Suppressor macrophage treated with lipopolysaccharide for 1 hour (primary cell): ENCODE measurements at places on chromosomes 4 and X.
A peak's percentile ranks its signal among the peaks of the same experiment; 100 is the strongest.

DNA sequence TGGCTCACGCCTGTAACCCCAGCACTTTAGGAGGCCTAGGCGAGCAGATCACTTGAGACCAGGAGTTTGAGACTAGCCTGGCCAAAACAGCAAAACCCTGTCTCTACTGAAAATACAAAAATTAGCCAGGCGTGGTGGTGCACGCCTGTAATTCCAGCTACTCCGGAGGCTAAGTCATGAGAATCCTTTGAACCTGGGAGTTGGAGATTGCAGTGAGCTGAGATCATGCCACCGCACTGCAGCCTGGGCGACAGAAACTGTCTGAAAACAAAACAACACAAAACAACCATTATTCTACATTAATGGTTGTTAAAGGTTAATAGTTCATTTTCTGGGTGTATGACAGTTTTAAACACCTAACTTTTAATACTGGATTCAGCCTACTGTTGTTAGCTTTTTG is 1.6 kb upstream of the SMARCA5 start:
- DNase-seq, result no peak

- no peak for DNase-seq
These were observed 210.3 kb upstream of the EPHA5 start for GRCh38 chr4:65880594-65880993.

DNA sequence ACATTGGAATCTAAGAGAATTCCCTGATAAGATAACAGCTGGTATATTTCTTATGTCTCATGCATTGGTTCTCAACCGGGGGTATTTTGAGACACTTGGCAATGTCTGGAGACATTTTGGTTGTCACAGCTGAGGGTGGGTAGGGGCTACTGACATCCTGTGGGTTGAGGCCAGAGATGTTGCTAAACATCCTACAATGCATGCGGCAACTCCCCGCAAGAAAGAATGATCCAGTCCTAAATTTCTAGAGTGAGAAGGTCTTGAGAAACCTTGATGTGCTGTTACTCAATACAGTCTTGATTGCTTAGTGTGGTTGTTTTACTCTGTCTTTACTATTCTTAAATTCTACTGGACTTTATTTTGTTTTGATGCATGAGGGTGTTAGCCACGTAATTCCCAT is 287.2 kb downstream of the FRMPD4 start:
- DNase-seq, result no peak

DNA sequence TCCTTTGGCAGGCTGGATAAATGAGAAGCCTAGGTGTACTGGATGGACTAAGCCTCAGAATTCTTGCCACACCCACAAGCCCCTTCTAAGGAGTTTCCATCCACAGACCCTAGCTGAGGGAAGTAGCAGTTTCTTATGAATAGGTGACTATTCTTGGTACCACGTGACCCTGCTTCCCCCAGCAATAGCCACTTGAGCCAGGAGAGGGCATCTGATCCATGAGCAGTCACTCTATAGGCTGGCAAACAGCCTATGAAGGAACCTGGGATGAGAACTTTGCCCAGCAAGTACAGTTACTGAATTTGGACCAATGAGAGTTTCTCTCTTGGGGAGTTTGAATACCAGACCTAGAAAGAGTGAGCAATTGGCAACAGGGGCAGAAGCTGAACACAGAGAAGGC is 84.0 kb downstream of the RTL9 start:
- peak; percentile 30 for DNase-seq

- no peak for DNase-seq
These were observed 125.8 kb upstream of the UNC5C start for GRCh38 chr4:95674521-95674981.

DNA sequence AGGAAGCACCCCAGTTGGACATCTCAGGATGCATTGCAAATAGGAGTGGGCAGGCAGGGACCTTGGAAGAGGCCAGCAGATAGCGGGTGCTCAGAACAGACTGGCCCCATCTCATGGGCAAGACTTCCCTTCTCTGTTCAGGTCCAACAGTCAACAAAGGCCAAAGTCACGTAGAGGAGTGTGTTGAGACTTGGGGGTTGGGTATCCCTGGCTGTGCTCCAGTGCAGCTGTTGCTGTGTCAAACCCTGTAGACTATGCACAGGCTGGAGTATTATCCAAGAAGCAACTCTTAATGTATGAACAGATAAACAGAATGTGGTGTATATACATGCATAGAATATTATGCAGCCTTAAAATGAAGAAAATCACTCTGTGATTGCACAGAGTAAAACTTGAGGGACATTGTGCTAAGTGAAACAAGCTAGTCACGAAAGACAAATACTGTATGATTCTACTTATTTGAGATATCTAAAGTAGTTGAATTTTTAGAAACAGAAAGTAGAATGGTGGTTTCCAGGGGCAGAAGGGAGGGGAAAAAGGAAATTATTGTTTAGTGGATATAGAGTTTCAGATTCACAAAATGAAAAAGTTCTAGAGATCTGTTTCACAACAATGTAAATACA is 192.1 kb upstream of the LCORL start:
- DNase-seq, result no peak

DNA sequence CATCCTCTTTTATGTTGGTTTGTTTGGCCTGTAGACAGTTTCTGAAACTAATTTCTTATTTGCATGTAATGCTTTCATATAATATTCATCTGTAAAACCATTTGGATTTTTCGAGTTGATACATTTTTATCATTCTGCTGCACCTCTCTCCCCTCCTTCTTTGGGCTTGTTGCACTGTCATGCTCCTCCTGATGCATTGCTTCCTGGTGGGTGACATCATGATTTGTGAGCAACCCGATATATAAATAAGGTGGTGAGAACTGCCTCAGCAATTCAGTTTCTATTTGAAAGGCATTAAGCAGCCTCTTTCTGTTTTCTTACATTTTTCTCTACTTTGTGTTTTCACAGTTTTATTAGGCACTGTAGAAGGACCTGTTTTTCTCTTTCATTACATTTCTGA is 515.7 kb downstream of the RPA4 start:
- peak; percentile 35 for DNase-seq

- no peak for DNase-seq
These were observed 251.6 kb downstream of the CBR4 start for GRCh38 chr4:168758351-168758876.

GRCh38 chr4:8688908-8689445 is 96.4 kb downstream of the CPZ start:
- DNase-seq, result no peak

GRCh38 chr4:147968641-147969040 is 236.8 kb downstream of the ARHGAP10 start:
- no peak for DNase-seq

- DNase-seq, result no peak
These were observed 122.7 kb downstream of the CCNB3 start for GRCh38 chrX:50327235-50327634.

GRCh38 chr4:176611381-176611780 is 181.3 kb downstream of the VEGFC start:
- no peak for DNase-seq

- no peak for DNase-seq
These were observed 49.3 kb downstream of the KDR start for GRCh38 chr4:55075823-55076716.

GRCh38 chrX:95539041-95539440 is 1145.6 kb upstream of the DIAPH2 start:
- no peak for DNase-seq

DNA sequence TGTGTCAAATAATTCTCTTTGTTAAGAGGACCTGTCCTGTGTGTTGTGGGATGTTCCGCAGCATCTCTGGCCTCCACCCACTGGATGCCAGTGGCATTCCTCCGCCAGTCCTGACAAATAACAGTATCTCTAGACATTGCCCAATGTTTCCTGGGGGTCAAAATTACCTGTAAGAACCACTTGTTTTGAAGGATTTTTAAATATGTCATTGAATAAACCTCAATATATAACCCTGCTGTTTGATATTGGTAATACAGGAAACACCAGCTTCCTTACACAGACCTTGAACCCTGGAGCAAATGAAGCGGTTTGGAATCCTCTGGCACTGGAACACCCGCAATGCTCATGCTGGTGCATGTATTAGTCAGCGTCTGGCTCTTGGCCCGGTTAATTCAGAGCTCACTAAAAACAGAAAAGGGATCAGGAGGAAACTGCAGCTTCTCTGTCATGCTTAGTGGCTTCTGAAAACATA is 101.3 kb downstream of the TBL1X start:
- peak; percentile 20 for DNase-seq

- DNase-seq, result no peak
These were observed 200.6 kb downstream of the CHIC2 start for GRCh38 chr4:53863736-53864365.

DNA sequence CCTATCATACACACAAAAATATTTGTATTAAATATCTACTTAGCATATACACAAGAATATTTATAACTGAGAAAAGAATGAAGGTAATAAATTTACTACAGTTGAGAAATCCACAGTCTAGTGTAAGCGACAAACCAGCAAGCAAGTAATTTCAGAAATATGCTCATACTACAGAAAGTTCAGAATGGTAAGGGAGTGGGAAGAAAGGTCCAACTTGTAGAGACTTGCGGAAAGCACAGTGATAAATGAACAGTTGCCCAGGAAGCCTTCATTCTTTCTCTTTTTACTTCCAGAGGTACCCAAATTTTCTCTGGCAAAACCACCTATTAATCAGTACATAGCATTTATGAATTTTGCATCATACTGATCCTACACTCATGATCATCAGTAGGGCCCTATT is 438.1 kb upstream of the PCDH10 start:
- no peak for DNase-seq

- DNase-seq, result no peak
These were observed 137.8 kb downstream of the CEP135 start for GRCh38 chr4:56086561-56086960.

DNA sequence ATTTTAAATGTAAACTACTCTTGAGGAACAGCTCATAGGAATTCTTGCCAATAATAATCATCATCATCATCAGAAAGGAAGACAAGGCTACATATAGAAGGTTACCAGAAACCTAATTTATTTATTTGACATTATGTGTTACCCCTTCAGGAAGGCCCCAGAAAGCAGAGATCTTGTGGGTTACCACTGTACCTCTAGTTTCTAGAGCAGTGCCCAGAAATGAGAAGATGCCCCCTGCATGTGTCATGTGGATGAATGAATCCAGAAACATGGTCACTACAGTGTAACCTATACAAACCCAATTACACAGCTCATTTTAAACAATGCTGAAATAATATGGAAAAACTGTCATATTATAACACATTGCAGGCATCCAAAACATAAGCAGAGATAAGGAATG is 70.4 kb downstream of the ARAP2 start:
- no peak for DNase-seq

- DNase-seq, result no peak
These were observed 270.1 kb downstream of the GALNTL6 start for GRCh38 chr4:172083272-172083671.

DNA sequence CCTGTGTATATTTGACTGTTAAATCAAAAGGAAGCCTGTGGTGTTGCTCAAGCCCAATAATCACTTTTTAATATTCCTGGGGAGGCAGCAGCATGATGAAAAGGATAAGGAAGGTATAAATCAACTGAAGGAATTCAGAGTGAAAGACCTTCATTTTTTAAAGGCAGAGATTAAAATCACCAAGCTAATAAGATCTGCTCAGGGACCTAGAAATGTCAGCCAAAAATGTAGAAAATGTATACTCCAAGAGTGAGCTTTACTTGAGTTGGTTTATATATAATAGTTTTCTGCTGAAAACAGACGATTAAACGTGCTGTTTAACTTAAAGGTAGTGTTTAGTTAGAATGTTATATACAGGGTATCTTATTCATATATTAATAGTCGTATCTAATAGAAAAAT is 549.3 kb downstream of the IQCM start:
- no peak for DNase-seq
